ENCODE measurements at places on chromosomes 5 and 9. TPM values are rescaled to one million over a fixed set of nuclear protein-coding genes. Genes with fewer than 3 reads are reported as not detected.

- DNase-seq = no peak
Observed at GRCh38 chr9:30851600-30851999, 1532.8 kb upstream of the ACO1 start.

MSMP gene
- not detected for polyA plus RNA-seq

TMC1 gene
- 0.94 TPM for polyA plus RNA-seq

- no peak for DNase-seq
Observed at GRCh38 chr5:151534350-151534749, 56.8 kb downstream of the FAT2 start.

DNA sequence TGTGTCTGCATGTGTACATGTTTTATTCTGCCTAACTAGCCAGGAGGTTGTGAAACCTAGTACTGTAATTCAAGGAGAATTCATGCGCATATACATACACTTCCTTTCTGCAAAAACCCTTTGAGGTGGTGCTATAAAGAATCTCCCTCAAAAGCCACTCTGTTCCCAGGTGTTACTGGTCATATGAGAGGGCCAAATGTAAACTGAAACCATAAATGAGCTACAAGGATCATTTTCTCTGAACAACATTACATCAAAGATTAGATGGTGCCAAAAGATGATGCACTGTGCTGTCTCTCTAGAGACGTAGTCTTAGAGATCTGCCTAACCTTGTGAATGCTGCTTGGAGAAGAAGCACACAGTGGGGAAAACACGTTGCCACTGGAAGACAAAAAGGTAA, 15.7 kb downstream of the NREP start:
- DNase-seq = no peak

GRCh38 chr5:137195483-137195882, 303.6 kb downstream of the SPOCK1 start:
- no peak for DNase-seq

PCDHA9 gene
- 0.03 TPM for polyA plus RNA-seq

DNA sequence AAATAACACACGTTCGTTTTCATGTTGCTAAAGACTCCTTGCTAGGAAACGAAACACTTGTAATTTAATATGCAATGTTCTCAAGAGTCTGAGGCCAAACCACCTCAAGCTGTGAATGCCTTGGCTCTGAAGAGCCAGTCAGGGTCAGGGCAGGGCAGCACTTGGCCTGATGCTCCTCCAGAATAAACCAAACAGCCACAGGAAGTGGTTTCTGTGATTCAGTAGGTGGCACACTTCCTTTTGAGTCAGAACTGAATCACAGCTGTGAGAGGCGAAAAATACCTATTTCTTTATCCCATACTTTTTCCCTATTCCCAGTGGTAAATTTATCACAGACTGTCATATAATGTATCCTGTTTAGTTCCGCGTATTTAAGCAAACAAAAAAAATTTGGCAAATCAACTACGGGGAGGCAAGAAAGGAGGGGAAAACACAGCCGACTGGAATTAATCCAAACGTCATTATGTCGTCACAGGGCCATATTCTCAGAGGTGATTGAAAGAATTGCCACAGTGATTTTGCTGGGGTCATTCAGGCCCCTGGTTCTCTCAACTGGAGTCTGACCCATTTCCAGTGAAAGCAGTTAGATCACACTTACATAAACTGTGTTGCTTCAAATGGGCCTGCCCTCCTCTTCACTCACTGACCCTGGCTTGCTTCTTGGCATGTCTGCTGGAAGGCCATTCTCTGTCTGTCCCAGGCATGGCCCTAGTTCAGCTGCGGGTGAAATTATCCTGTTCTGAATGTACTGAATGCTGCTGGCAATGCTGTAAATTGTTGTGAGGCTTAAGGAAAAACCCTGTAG, 71.2 kb downstream of the ARRDC3 start:
- DNase-seq = no peak

- no peak for DNase-seq
Observed at GRCh38 chr9:16652582-16652981, 217.9 kb downstream of the BNC2 start.

- DNase-seq = no peak
Observed at GRCh38 chr9:132609829-132610228, 27.4 kb downstream of the BARHL1 start.

DNA sequence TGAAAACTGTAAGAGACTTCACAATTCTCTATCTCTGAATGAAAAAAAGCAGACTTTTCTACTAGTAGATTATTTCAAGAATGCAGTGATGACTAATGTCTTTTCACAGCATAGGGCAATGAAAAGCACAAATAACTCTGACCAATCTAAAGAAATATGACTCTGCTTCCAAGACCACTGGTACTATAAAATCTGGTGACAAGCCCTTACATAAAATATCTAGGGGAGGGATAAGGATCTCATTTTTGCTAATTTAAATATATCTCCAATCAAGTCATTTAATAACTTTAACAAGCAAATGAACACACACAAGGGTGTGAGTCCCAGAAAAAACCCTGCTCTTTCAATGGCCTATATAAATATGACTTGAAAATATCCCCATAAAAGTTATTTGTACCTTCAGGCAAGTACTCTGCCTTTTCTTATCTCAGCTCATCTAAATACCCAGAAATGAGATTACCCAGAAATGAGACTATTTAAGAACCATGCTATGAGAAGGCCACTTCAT, 105.2 kb downstream of the GNAQ start:
- no peak for DNase-seq

DNA sequence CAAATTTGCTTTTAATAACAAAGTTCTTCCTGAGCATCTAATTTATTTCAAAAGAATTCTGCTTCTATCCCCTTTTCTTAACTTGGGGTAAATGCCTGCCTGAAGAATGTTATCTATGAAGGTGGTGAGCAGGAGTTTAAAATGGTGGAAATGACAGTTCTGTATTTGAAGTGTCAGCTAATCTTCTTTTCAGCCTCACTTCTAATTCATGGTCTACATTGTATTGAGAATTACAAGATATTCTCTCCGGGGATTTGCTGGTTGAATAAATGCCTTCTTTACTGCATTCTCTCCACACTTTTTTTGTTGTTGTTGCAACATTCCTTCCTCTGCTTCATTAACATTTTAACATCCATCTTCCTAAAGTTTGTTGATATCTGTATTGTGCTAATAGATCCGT, 143.1 kb upstream of the GRIN3A start:
- no peak for DNase-seq

- no peak for DNase-seq
Observed at GRCh38 chr5:115309751-115310370, 13.4 kb upstream of the CCDC112 start.

- no peak for DNase-seq
Observed at GRCh38 chr9:88781628-88782391, 209.5 kb upstream of the S1PR3 start.

GRCh38 chr5:39437467-39437866, 12.7 kb upstream of the DAB2 start:
- DNase-seq = no peak

DNA sequence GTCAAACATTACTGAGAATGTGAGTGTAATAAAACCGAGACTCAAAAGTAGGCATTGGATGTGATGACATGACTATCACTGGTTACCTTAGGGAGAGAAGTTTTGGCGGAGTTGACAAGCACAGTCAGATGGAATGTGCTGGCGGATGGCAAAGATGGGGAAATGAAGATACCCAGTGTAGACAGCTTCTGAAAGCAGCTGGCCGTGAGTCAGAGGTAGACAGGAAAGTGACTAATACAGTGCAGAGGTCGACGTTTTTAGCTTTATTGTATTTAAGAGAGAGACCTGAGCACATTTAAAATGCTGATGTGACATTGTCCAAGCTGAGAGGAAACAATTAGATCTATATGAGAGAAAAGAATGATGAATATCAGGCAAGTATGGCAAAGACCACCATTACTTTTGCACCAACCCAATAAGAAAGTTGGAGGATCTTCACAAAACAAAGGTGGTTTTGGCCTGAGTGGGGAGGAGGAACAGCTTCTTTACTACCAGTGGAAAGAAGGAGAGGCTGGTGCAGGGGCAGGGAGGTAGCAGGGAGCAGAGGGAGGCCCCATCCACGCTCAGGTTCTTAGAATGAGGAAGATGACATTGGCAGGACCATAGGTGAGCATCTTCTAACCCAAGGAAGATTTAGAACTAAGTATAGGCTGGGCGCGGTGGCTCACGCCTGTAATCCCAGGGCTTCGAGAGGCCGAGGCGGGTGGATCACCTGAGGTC, 36.7 kb upstream of the KCNIP1 start:
- DNase-seq = no peak

DNA sequence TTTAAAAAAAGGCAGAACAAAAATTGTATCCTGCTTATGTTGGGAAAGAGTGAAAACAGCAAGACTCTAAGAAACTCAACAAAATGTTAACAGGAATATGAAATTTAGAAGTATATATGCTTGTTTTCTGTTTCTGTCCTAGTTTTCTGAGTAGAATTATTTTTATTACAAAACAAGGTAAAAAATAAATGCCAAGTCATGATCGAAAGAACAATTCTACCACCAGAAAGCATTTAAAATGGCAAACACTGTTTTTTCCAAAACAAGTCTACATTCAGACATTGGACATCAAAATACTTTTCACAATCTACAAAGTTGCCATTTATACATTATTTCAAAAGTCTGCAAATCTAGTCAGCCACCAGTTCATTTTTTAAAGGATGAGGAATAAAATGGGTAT, 102.6 kb downstream of the TLE1 start:
- DNase-seq = no peak

- no peak for DNase-seq
Observed at GRCh38 chr5:101278011-101278687, 375.1 kb upstream of the ST8SIA4 start.

DNA sequence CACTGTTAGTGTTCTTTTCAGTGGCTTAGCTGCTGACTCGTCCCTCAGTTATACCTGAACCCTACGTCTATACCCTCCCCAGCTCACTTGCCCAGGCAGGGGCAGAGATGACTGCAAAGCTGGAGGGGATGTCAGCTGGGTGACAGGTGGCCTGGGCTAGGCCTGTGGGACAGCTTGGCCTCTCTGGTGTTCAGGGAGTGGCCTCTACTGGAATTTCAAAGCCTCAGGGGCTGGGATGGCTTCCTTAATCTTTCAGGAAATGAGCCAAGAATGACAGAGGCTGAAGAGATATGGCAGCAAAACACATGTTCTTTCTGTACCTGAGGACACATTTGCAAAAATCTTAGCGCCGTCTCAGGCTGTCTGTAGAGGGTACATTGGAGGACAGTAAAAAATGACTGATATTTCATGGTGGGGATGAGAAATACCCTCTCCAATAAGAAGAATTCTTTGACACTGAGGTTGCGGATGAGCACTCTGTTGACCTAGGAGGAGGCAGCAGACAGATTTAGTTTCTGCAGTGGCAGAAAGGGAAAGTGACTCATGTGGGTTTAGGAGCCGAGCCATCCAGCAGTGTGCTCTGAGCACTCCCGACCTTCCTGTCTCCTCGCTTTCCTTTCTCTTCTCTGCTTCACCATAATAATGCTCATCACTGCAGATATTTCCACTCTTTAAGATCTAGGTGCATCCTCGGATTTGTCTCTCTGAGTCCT, 54.4 kb downstream of the ENTREP1 start:
- no peak for DNase-seq

GRCh38 chr9:107226421-107226820, 56.7 kb upstream of the RAD23B start:
- DNase-seq = no peak

DNA sequence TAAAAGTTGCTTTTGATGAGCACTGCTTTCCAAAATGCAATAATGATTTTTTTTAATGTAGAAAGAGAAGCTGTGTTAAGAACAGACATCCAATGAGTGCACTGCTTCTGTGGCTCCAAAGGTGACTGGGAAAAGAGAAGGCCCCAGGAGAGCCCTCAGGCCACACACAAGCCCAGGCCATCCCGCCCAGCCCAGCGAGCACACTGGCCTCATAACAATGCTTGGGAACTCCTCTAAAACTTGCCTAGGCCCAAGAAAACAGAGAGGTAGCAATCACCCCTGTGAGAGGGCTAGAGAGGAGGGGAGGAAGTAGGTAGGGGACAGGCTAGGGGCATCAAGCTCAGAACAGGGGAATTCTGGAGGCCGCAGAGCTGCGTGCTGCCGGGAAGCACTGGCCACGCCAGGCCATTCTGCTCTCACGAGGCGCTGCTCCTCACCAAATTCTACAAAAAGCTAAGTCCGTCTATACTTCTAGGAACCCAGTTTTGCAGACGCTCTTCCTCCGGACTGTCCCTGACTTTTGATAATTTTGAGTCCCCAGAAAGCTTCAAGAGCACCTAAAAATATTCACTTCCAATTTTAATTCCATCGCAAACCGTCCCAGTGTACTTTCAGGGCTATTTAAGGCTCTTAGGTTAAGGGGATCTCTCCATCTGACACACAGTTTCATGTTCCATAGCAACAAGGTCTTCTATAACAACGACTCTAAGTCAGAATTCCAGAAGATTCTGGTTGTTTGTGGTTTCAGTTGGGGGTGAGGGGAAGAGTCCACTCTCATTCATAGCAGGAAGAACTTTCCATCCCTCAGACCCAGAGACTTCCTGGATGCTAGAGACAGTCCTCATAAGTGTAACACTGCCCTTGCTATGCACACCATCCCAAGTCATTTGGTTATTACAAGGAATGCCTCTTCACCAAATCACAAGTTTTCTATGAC, 51.0 kb downstream of the HABP4 start:
- DNase-seq = no peak

All from right renal cortex interstitium (tissue), 3 donors.